ENCODE measurements at places on chromosomes 7 and 10.

GRCh38 chr10:113329121-113329596 is 223.7 kb upstream of the HABP2 start:
- DNase-seq = no peak

GRCh38 chr7:46774515-46774914 is 807.4 kb downstream of the TNS3 start:
- DNase-seq = no peak

GRCh38 chr10:132993271-132994184 is 51.2 kb upstream of the CFAP46 start:
- DNase-seq = no peak

GRCh38 chr10:74558897-74559296 is 267.5 kb upstream of the KAT6B start:
- no peak for DNase-seq

DNA sequence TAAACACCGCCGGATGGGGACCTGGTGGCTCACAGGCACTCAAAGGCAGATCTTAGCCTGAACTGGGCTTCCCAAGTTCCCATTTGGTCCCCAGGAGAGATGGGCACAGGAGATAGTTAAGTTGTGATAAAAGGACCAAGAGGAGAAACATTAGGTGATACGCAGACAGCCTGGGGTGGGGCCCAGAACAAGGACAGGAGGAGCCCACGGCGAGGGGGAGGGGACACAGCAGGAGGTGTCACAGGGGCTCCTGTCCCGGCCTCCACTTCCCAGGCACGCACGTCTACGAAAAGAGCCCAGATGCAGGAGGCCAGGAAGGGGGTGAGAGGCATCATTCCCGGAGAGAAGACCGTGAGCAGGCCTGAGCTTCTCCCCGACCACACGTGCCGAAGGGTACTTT is 16.3 kb upstream of the DNAAF5 start:
- DNase-seq = no peak

DNA sequence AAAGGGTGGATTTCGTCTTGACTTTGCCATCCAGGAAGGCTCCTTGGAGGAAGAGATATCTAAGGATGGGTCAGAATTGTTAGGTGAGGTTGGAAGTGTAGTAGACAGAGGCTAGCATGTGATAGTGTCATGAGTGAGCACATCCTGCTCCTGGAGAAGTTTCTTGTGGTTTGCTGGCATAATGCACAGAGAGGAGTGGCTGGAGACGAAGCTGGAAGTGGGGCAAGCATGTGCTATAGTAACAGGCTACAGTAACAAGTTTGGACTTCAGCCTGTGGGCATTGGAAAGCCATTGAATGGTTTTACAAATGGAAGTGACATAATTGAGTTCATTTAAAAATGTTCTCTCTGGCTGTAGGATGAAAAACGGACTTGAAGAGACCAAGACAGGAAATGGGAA is 175.6 kb upstream of the VWC2 start:
- no peak for DNase-seq

GRCh38 chr7:91850455-91850854 is 30.0 kb downstream of the MTERF1 start:
- DNase-seq = no peak

- DNase-seq = no peak
These were observed 262.1 kb downstream of the LRMDA start for GRCh38 chr10:75693489-75693888.

DNA sequence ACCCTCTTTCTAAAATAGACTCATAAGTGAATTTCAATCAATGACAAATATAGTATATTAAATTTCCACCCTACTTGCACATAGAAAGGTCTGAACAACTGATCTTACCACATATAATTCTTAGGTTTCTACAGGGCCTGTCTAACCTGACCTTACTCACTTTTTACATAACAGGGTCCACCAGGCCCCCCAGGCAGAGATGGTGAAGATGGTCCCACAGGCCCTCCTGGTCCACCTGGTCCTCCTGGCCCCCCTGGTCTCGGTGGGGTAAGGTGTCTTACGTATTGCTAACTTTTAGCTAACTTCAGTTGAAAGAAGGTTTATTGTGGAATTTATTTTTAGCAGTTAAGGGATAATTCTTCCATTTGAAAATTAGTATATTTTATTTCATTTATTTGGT is 5.3 kb downstream of the COL1A2 start:
- no peak for DNase-seq

DNA sequence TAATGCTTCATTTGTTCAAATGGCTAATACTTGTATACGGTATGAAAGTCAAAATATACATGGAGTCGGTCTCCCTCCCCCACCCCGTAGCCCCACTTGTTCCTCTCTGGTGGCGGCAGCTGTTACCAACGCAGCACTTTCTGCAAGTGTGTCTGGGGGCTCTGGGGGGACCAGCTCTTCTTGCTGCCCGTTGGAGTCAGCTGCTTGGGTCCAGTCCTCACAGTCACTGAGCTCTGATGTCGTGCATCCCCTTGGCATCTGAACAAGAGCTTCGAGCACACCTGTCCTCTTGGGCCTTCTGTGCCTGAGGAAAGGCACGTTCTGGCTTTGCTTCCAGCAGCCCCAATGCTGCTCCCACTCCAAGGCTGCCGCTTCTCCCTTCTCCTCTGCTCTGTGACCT is 493.1 kb downstream of the PLXNA4 start:
- no peak for DNase-seq

DNA sequence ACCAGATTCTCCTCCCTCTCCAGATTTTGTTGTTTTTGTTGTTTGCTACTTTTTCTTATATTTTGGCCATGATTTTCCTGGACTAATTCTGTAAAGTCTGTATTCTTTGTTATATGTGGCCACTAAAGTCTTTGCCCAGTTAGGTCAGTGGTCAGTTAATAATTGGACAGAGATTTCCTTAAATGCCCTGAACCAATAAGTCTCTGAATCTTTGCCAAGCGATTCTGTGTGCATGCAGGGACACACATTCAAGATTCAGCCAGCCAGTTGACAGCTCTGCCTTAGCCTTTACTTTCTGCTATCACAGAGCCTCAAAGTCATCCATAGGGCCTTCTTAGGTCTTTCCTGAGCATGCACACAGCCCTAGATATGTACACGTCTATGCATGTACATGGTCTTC is 11.0 kb upstream of the COL17A1 start:
- DNase-seq = no peak

Data from right renal cortex interstitium (tissue), 3 donors.